ENCODE measurements at places on chromosomes 2 and 18. TPM values are rescaled to one million over a fixed set of nuclear protein-coding genes. Genes with fewer than 3 reads are reported as not detected.

GRCh38 chr18:26336572-26336971 is 110.3 kb downstream of the TAF4B start:
- DNase-seq: no peak

GRCh38 chr2:224775647-224776046 is 59.5 kb upstream of the CCDC195 start:
- no peak for DNase-seq

GRCh38 chr2:168705534-168706470 is 96.6 kb upstream of the NOSTRIN start:
- DNase-seq: no peak

- DNase-seq: no peak
Observed at GRCh38 chr18:12299862-12300261, 8.2 kb upstream of the TUBB6 start.

SNRNP27 gene
- 62.1 TPM for total RNA-seq

SRD5A2 gene
- 0.72 TPM for total RNA-seq

KYNU gene
- total RNA-seq: 4.3 TPM

TMEM182 gene
- total RNA-seq: 20.2 TPM

Data from umbilical cord (tissue), 2 donors.